Hindlimb muscle (tissue), 1 donor: ENCODE measurements at places on chromosomes 5 and 9. TPM values are rescaled to one million over a fixed set of nuclear protein-coding genes. Genes with fewer than 3 reads are reported as not detected.
A peak's percentile ranks its signal among the peaks of the same experiment; 100 is the strongest.

Gene SLC6A3
- polyA plus RNA-seq, result not detected

Gene PCDHGA12
- polyA plus RNA-seq, result 2.4 TPM

DNA sequence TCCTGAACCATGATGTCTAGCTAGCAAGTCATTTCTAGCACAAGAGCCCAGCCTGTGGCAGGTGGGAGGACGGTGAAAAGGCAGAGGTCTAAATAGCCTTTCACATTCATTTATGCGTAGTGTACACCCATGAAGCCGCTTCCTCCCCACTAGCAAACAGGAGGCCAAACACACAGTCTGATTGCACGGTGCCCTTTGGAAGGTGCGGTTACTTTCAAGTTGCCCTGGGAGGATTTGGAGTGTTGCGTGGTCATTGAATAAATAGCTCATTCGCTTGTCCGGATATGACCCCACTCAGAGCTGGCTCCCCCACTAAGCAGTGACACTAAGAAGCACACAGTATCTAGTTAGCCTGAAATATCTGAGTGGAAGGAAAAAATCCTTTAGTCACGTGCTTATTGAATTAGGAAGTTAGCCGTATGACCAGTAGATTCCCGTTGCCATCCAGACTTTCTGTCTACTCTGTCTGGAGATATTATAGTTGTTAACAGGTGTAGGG, 664 bp upstream of the ARSB start:
- DNase-seq, result peak; percentile 39

- DNase-seq, result no peak
Observed at GRCh38 chr9:136671254-136671614, 8.5 kb downstream of the EGFL7 start.
